ENCODE measurements at places on chromosomes 6 and 20. TPM values are rescaled to one million over a fixed set of nuclear protein-coding genes. Genes with fewer than 3 reads are reported as not detected.
A peak's percentile ranks its signal among the peaks of the same experiment; 100 is the strongest.

- DNase-seq, result no peak
Measured at GRCh38 chr6:118476551-118476950, 71.5 kb upstream of the PLN start.

Gene TGM3
- not detected for total RNA-seq

DNA sequence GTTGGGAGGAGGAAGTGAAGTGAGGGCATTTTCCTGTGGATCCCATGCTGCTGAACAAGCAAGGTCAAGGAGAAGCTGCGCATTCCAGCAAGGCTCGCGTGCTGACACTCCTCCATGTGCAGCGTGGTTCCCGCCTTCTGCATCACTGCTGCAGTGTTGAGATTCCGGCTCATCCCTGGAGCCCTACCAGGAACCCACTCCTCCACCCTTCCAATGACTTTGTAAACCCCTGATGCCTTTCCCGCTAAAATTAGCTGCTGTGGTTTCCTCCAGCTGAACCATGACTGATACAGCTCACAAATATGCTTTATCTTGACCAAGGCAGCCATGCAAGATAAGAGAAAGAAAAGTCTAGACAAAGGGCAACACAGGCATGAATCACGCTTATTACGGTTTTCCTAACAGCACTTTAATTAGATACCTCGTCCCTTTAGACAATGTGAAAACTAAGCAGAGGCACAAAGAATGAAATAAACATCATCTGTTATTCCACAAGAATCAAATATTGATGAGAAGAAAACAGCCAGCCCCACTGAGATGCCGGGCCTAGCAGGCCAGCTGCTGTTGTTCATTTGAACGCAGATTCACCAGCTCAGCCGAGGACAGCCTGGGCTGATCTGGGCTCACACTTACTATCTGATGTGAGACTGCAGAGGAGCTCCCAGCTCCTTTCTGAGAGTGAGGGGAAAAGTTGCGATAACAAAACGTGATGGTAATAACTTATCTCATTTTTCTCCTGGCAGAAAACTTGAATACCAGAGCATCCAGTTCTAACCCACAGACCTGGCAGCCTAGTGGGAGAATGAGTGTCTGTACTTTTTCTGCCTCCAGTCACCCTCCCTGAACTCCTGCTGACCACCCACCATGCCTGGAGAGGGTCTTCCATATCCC, 14.2 kb upstream of the BNIP5 start:
- peak; percentile 69 for DNase-seq

Gene MEP1A
- total RNA-seq, result not detected

GRCh38 chr6:94124333-94124732, 705.0 kb upstream of the EPHA7 start:
- no peak for DNase-seq

DNA sequence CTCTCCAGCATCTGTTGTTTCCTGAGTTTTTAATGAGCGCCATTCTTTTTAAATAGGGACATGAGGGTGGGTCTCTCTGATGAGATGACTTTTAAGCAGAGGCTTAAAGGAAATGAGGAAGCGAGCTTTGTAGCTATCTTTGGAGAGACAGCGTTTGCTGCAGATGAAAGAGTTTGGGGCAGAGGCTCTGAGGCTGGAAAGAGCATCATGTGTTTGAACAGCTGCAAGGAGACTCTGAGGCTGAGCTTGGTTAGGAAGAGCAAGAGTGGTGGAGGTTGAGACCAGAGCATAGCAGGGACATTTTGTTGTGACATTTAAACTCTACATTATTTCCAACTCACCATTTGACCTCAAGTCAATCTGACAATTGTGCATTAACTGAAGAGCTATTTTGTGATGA, 38.3 kb upstream of the TMX4 start:
- DNase-seq, result no peak

Gene MYLIP
- total RNA-seq, result 23.7 TPM

GRCh38 chr6:46419576-46420002, 71.7 kb downstream of the RCAN2 start:
- DNase-seq, result peak; percentile 30

Gene WFDC12
- not detected for total RNA-seq

GRCh38 chr6:6689400-6690143, 101.1 kb downstream of the LY86 start:
- no peak for DNase-seq

Gene HCK
- 9.0 TPM for total RNA-seq

DNA sequence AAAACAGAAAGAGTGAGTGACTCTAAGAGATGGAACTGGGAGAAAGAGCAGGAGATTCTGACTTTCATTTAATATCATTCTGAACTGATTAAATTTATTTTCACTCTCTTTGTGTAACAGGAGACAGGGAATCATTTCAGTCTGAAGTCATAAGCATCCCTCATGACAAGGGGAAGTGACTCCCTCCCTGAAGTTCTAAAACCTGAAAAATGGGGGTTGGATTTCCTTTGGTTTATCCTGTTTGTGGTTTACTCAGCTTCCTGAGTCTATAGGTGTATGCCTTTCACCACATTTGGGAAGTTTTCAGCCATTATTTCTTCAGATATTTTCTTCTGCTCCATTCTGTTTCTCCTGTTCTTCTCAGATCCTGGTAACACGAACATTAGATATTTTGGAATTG, 3.4 kb upstream of the FKBP1A start:
- DNase-seq, result no peak

Gene TCF19
- total RNA-seq, result 3.4 TPM

Gene ZNF311
- 0.62 TPM for total RNA-seq

GRCh38 chr6:107488875-107489635, 862 bp upstream of the SOBP start:
- peak; percentile 56 for DNase-seq

DNA sequence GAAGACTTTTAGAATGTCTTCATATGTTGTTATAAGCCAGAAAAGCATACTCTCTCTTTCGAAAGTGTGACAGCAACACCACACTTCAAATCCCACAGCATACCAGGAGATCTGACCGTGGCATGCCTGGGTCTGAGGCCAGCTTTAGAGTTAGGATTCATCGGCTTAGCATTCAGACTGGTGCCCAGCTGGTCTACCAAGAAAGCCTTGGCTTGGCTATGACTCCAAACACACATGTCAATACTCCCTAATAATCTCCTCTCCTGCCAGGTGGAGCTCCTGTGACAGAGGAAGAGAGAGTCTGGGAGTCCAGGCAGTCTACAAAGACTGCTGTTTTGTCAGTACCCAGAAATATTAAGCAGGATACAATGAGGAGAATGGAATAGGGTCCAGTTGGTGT, 77.1 kb upstream of the MAN1A1 start:
- DNase-seq, result no peak

- DNase-seq, result no peak
Measured at GRCh38 chr6:155738602-155739105, 283.0 kb upstream of the NOX3 start.

Gene ERVFRD-1
- 0.09 TPM for total RNA-seq

Gene PROKR2
- total RNA-seq, result not detected

- DNase-seq, result no peak
Measured at GRCh38 chr6:44190715-44191114, 26.0 kb upstream of the MYMX start.

Gene PRPF6
- total RNA-seq, result 43.1 TPM

DNA sequence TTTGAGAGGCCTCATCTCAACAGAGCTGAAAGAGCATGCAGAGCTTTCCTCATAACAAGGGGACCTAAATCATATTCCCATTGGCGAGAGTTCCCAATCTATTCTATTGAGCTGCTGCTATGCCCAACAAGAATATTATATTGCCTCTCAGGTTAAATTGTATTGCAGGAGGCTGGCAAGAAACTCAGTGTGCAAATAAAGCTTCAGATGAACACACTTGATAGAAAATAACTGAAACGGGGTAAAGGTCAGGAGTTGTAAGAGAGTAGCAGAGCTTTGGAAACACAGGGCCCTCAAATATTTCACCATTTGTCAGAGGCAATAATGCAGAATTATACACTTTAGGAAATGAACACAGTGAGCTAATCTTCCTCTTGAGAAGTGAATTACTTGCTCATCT, 364.3 kb upstream of the SPTLC3 start:
- no peak for DNase-seq

GRCh38 chr6:77609106-77609505, 43.7 kb upstream of the MEI4 start:
- no peak for DNase-seq

Gene PDYN
- total RNA-seq, result not detected

GRCh38 chr20:13909067-13909466, 81.3 kb downstream of the SEL1L2 start:
- DNase-seq, result no peak

DNA sequence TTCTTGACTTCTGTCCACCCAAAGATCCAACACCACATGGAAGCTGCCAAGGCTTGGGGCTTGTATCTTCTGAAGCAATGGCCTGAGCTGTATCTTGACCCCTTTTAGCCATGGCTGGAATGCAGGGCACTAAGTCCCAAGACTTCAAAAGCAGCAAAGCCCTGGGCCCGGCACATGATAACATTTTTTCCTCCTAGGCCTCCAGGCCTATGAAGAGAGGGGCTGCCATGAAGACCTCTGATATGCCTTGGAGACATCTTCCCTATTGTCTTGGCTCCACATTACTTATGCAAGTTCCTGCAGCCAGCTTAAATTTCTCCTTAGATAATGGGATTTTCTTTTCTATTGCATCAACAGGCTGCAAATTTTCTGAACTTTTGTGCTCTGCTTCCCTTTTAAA, 1252.6 kb upstream of the CITED2 start:
- DNase-seq, result no peak
